Right ventricle myocardium inferior (tissue), 1 donor: ENCODE measurements at places on chromosomes 16 and 17. TPM values are rescaled to one million over a fixed set of nuclear protein-coding genes. Genes with fewer than 3 reads are reported as not detected.

The SETD6 gene
- total RNA-seq = 13.0 TPM

The KRTAP17-1 gene
- not detected for total RNA-seq

The KCTD19 gene
- not detected for total RNA-seq

The TEX19 gene
- not detected for total RNA-seq

The ACSM5 gene
- 1.5 TPM for total RNA-seq

The NLRC3 gene
- total RNA-seq = 1.0 TPM

DNA sequence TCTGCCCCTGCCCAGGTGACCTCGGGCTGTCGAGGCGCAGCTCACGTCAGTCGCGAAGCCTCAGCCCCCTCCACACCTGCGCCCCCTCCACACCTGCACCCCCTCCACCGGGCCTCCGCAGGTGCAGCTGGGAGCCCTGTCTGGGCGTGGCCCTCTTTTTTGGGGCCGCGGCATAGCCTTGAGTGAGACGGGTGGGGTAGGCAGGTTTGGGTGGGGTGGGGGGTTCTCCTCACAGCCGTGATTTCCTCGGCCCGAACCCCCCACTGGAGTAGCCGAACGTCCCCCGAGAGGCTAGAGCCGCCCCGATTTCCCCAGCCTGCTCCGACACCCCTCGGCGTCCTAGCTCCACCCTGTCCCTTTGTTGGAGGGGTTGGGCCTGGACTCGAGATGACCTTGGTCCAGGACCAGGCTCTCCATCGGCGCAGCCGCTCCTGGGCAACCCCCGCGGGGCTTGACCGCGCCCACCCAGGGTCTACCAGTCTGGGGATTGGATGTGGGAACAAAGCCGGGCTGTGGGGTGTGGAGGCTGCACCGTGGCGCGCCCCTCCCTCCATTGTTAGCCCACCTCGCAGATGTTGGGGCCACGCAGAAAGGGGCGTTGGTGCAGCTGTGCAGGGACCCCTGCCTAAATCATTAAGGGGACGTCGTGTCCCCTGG lies 626 bp downstream of the TUBB3 start:
- DNase-seq = no peak

DNA sequence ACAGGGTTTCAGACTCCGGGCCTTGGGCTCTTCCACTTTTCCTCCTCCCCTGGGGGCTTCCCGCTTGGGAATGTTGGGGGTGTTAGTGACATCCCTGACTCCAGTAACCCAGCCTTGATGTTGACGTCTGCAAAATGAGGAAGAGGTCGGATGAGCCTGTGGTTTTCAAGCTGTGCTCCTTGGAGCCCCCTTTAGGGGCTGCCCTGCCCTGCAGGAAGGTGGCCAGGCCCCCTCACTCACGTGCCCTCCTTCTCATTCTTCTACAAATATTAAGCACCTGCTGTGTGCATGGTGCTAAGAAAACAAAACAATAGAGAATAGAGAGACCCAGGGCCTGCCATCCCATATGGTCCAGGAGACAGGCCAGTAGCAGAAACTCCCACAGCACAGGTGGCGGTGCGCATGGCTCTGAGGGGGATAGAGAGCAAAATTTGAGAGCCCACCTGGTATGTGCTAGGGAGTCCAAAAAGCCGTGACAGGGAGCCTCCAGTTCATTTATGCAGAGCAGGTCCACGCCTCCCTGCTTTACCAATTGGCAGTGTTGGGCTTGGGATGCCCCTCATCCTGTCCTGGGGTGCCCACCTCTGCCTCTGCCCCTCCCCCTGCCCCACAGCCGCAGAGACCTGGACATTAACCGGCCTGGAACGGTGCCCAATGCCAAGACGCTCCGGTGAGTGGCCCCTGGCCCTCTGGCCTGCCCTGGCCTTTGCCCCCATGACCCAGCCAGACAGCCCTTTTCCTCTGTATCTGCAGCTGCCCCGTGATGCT lies 7.4 kb downstream of the NDRG4 start:
- DNase-seq = peak; percentile 62

DNA sequence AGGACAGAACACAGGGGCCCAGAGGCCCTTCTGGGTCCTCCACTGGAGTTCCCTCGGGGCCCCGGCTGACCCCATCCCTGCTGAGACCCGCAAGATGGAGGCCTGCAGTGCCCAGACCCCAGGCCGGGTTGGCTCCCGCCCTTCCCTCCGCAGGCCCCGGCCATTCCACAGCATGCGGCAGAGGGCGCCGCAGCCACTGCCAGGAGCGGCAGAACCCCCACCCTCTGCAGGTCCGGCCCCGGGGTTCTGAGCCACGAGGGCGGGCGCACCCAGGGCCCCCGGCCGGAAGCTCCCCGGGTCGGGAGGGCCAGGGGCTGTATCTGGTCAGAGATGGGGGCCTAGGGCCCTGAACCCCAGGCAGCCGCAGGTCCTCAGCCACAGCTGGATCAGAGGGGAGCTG lies 2.4 kb upstream of the PERCC1 start:
- no peak for DNase-seq

DNA sequence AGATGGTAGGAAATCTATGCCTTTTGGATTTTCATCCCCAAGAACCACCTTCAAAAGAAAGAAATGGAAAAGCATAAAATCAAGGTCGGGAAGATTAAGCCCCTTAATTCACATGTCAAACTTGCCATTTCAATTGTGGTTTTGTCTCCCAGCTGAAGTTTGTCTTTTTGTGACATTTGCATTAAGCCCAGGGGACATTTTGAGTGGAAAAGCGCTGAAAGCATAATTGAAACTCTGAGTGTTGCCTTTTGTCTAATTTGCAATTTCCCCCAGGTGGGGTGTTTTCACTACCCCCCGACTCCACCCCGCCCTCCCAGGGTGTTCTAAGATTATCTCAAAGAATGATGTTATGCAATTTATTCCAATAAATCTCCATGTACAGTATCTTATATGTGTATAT lies 396.2 kb downstream of the CDH13 start:
- DNase-seq = no peak

- no peak for DNase-seq
Observed at GRCh38 chr17:1147664-1148063, 32.1 kb downstream of the ABR start.

- no peak for DNase-seq
Observed at GRCh38 chr16:77744141-77744540, 21.8 kb downstream of the NUDT7 start.

DNA sequence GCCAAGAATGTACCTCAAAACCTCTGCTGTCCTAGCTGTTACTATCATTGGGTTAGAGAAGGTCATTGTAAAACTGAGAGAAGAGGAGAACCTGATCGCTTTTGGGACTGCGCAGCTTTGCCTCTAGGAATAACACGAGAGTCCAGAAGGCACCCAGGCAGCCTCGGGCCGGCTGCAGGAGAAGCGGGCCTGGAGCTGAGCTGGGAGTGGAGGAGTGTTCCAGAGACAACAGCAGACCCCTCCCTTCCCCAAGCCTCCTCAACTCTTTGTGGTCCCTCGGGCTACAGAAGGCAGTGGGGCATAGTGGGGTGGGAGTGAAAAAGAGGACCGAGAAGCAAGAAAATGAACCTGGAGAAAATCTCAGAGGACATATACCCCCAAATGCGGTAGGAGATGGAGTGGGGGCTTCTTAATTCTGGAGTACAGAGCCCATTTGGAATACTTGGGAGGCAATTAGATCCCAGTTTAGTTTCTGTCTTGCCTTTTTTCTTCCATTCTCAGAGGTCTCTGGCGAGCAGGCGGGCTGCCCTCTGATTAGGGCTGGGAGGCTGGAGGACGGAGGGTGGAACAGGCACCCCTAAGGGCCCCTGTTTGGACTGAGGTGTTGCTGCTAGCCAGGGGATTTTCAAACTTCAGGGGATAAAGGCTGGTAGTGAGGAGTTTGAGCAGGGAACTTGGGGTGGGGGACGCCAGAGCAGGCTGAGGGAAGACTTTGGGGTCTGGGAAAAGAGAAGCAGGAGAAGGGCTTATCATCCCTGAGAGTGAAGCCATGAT lies 13.3 kb upstream of the HOXB2 start:
- DNase-seq = no peak

- no peak for DNase-seq
Observed at GRCh38 chr17:70772761-70773160, 603.4 kb downstream of the KCNJ2 start.

- DNase-seq = peak; percentile 95
Observed at GRCh38 chr17:40121181-40122135, at the start of gene MSL1. TSS of gene MSL1 (plus strand) at chr17:40121971. CDS start at chr17:40122613, 642 bp downstream.

GRCh38 chr17:83052241-83052564 lies 27.2 kb upstream of the METRNL start:
- no peak for DNase-seq

DNA sequence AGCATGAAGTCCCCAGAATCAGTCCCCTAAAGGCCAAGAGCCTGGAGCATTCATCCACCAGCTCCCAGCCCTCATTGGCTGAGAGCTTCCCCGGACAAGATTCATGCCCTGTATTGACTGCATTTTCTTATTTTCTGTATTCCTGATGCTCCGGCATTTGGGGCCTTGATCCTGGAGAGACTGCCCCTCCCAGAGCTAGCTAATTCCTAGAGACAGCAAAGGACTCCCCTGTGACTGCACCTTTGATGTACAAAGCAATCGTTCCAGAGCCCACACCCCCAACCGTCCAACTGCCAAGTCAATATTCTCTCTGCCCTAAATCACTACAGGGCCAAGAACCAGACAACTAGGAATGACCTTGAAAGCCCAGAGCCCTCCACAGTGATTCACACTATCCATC lies 93.4 kb upstream of the CDH5 start:
- DNase-seq = no peak

- DNase-seq = no peak
Observed at GRCh38 chr17:4475463-4475862, 23.2 kb upstream of the SPNS2 start.

- no peak for DNase-seq
Observed at GRCh38 chr17:29707212-29707571, 84.5 kb upstream of the CORO6 start.

GRCh38 chr16:81095953-81096714 lies at the start of gene GCSH:
TSS of gene GCSH (minus strand) at chr16:81096395. CDS start at chr16:81096278, 117 bp downstream.
- peak; percentile 99 for DNase-seq
